ENCODE measurements at places on chromosomes 12 and 14. TPM values are rescaled to one million over a fixed set of nuclear protein-coding genes. Genes with fewer than 3 reads are reported as not detected.
A peak's percentile ranks its signal among the peaks of the same experiment; 100 is the strongest.

DNA sequence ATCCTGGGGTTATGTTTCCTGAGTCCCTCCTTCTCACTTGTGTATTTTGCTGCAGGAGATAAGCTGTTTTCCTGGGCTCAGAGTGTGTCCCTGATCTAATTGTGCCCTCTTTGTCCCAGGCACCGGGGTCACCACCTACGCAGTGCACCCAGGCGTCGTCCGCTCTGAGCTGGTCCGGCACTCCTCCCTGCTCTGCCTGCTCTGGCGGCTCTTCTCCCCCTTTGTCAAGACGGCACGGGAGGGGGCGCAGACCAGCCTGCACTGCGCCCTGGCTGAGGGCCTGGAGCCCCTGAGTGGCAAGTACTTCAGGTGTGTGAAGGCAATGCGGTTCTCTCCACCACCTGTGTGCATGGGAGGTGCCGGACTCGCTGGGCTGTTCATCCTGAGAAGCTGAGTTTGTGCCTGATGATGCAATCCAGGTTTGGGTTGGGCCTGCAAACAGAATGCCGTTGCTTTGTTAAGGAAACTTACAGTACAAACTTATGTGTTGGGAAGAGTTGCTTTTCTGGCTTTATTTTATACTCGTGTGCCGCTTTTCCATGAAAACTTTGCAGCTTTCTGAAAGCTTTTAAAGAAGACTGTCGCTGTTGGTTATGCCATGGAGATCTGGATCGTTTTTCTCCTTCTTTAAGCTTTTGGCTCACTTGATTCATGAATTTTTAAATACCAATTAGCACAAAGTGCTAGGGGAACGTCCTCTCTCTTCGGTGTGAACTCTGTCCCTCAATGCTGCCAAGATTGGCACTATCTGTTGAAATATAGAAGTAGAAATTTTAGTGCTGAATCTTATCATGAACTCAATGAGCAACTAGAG, 27.6 kb downstream of the RDH12 start:
- peak; percentile 41 for DNase-seq

DNA sequence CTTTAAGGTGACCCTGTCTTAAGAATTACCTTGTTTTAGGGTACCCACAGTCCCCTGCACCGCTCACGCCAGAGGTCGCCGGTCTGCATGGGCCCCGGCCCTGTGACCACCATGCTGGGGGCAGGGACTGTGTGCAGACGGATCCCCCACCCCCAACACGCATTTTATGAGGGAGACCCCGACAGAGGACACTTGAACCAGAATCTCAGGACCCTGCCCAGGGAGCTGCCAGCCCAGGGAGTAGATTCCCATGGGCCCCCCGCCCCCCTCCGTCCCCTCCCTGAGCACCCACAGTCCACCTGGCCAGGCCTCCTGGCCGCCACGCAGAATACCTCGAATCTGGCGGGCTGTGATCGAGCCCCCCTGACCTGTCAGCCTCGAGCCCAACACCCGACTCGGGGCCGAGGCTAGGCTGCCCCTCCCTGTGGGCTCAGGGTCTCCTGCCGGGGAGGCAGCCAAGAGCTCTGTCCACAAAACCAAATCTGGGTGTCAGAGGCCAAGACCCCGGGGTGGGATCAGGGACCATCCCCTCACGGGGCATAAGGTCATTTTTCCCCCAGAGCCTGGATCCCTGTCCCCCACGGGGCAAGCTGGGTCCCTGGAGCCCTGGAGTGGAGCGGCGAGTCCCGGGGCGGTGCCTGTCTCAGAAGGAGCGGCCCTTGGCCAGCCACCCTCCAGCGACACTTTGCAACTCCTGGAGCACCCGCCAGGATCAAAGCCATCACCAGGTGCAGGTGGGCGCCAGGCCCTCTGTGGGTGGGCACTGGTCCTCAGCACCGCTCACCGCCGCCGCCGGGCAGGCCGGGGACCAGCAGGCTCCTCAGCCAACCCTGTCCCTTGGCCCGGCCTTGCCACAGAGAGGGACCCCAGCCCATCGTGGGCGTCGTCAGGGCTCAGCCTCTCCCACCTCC, 155.8 kb upstream of the PKP2 start:
- DNase-seq = no peak

GRCh38 chr12:6533653-6533922, 729 bp upstream of the GAPDH start:
- DNase-seq = peak; percentile 77

- no peak for DNase-seq
Measured at GRCh38 chr14:94346841-94347240, 23.7 kb upstream of the SERPINA6 start.

- no peak for DNase-seq
Measured at GRCh38 chr14:104593241-104593701, 11.3 kb downstream of the TMEM179 start.

GRCh38 chr12:132114667-132115066, 29.5 kb downstream of the DDX51 start:
- no peak for DNase-seq

DNA sequence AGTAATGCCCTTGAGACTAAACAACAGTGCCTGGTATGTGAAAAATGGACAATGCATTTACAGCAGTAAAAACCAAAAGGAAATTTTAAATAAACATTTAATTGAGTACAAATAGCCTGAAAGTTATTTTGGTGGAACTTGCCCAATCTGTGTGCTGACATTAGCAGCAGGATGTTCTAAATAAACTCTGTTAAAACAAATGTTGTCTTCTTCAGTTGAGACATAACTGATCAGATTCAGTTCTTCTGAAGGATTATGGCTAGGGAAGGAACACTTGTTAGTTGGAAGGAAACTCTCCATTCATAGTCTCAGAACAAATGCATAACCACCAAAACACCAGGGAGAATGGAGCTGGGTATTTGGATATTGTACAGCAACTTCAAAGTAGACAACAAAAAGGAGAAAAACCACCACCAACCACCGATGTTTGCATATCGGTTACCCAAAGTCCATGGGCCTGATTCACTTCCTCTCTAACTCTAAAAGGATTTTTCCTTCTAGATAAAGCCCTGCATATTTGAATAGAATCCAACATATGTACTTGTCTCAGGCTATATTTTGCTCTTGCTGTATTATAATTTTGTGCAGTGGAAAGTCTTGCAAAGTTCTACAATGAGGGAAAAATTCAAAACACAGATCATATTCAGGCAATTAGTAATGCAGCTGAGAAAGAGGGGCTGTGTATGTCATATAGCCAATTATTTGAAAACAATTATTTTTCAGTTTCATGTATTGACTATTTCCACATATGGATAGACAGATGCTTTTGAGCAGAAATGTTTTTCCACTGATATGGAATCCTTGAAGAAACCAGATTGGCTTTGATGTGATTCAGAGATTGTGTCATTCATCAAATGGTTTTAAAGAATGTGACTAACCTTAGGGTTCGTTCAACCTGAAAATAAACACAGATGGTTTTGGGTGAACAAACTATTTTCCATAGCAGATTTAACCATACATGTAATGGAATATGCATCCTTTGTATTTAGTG, 152.2 kb upstream of the BMP4 start:
- peak; percentile 83 for DNase-seq

DNA sequence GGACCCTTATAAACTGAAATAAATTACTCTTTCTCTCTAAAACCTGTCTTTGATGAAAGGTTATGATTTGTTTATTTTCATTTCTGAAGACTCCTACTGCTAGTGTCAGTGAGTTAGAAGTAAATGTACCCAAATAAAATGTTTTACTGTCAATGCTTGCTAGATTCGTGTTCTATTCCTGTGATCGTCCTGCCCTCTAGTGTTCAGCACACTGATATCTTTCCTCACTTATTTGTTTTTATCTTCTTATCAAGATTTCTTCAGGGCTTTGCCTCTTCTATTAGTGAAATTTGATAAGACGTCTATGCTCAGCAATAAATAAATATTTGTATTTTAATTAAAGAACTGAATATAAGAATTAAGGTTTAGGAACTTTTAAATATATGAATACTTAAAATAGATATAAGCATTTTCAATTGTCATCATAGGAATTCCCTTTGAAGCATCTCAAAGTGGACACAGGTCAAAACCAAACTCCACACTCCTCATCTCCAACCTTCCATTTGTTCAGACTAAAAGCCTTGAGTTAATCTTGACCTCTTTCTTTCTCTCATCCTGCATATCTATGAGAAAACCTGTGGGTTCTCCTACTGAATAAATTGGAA, 75.8 kb downstream of the C12orf50 start:
- no peak for DNase-seq

DNA sequence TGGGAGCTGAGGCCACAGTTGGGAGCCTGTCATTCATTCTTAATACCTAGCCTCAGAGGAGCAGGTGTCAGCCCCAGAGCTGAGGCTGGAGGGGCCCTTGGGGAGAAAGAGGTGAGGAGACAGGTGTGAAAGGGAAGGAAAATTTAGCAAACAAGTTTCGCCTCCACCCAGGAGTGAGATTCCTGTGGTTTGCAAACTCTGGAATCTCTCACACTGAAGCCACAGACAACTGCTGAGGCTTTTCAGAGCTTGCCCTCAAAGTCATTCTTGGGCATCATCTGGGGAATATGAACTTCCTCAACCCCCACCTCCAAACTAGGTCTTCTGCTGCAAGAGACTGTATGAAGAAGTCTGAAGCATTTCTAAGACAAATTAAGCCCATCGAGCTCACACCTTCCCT, 589.5 kb upstream of the TBX3 start:
- no peak for DNase-seq

GRCh38 chr12:94832105-94832504, 171.4 kb downstream of the NDUFA12 start:
- DNase-seq = no peak

- DNase-seq = peak; percentile 92
Measured at GRCh38 chr12:95118138-95118787, 44.8 kb upstream of the NR2C1 start.

DNA sequence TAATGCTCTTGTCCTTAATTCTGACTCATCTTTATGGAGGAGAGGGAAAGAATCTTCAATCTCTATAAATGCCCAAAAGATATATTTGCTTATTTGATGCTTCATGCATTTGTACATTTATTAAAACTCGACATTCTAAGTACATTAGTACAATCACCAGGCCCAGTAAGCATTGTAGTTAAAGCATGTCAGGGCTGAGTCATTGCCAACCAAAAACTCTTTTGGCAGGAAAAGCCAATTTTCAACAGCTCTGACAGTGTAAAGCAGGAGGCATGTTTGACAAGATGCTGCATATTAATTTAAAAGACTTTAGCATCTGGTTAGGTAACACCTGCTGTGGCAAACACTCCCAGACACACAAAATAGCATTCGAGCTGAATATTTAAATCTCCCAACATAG, 290.9 kb downstream of the PPFIA2 start:
- peak; percentile 9 for DNase-seq

DNA sequence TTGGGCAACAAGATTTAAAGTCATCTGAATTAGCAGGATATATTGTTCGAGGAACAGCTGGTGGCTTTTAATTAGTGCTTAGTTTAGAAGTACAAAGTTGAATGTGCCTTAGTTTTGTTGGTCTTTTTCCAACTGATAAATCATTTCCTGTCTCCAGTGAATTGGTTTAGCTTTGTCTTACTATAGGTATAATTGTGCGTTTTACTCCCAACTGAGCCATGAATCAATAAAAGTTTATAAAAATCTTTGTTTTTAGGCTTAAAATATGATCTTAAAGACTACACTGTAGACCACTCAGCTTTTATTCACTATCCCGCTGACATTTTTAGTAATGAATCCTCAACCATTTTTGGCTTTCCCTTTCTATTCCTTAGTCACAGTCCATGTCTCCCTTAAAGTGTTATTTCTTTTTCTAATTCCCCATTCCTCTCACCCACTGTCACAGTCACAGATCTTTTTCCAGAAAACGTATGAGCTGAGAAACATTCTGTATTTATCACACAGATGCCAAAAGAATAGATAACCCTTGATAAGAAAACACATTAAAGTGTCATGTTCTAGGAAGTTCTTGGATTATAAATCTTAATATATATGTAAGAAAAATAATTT, 34.0 kb upstream of the ALG10 start:
- DNase-seq = no peak

DNA sequence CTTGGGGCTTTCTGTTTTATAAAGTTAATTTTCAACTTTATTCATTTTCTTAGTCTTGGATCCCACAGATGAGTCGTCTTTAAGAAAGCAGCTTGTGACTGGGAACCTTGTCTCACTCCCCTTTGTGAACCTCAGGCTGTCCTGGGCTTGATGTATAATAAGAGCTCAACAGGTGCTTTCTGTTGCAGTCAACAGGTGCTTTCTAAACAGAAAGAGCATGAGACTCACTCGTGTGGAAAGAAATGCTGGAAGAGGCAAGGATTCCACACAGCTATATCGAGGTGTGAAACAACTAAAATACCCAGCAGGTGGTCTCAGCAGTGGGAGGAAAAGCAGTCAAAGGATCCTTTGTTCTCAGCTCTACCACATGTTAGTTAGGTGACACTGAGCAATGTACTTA, 398.9 kb downstream of the EGLN3 start:
- no peak for DNase-seq

DNA sequence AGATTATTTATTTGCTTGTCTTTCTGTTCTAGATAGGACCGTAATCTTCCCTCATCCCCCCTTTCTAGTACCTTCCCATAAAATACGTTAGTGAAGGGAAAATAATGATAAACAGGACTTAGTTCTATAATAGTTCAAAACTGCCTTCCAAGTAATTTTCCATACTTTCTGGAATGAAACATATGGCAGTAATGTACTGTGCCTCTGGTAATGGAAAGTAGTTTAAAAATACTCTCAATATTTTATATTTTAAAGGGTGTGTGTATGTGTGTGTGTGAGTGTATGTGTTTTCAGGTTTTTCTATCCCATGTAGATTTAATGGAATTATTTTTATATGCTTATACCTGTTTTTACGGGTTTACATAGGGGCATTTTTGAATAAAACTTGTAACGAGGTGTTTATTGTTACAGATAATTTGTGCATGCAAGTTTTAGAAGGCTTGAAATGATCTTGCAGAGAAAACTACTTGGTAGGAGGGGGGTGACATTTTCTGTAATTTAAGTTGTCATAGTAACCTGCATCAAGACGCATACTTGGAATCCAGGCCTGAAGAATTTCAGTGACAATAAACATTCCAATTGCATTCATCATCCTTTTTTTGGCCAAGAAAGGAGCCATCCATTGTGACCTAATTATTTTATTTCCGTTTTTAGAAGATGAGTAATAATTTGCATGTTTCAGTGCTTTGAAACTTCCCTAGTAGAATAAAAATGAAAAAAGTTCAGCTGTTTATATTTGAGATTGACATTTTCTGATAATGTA, 38.9 kb downstream of the RASSF8 start:
- peak; percentile 82 for DNase-seq

GRCh38 chr14:93040443-93040842, 75.3 kb downstream of the ITPK1 start:
- no peak for DNase-seq

- no peak for DNase-seq
Measured at GRCh38 chr14:47543459-47543858, 131.9 kb downstream of the MDGA2 start.

CKB gene
- 7.1 TPM for polyA plus RNA-seq

CLEC4C gene
- not detected for polyA plus RNA-seq

AKT1 gene
- polyA plus RNA-seq = 113 TPM

TGFB3 gene
- 0.62 TPM for polyA plus RNA-seq

CCER1 gene
- polyA plus RNA-seq = not detected

HIP1R gene
- 19.7 TPM for polyA plus RNA-seq

PDZRN4 gene
- not detected for polyA plus RNA-seq

TSPAN8 gene
- not detected for polyA plus RNA-seq

All from foreskin keratinocyte (primary cell).